Endothelial cell of umbilical vein (primary cell): ENCODE measurements at places on chromosomes 12 and 14.

DNA sequence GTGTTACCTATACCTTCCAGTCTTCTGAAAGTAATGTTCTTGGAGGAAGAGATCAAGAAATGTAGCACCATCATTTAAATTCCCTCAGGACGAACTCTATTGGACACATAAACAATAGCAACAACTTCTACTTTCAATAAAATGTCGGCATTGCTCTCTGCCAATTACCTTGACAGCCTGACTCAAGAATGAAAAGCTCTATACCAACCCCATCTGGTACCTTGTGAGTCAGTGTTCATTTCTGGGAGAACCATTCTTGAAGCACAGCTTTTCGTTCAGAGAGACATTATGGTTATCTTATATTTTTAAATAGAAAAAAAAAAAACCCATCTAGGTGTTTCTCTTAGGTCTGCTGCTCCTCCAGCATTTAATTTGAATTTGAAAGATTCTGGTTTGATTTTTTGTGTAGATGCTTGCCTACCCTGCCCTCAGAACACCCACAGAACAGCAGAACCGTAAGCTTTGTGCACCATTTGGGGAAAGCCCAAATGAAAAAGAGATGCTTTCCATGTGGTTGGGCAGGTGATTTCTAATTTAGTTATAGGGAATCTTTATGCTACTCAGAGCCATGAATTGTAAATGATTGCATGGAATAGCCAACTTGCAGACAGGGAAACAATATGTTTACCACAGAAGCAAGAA, 156.0 kb downstream of the SAMD4A start:
- DNase-seq: peak; percentile 47

GRCh38 chr12:19169222-19169621, 39.7 kb downstream of the PLEKHA5 start:
- DNase-seq: no peak

- peak; percentile 24 for DNase-seq
These were observed 1.1 kb downstream of the ATP5F1B start for GRCh38 chr12:56644654-56645053.

DNA sequence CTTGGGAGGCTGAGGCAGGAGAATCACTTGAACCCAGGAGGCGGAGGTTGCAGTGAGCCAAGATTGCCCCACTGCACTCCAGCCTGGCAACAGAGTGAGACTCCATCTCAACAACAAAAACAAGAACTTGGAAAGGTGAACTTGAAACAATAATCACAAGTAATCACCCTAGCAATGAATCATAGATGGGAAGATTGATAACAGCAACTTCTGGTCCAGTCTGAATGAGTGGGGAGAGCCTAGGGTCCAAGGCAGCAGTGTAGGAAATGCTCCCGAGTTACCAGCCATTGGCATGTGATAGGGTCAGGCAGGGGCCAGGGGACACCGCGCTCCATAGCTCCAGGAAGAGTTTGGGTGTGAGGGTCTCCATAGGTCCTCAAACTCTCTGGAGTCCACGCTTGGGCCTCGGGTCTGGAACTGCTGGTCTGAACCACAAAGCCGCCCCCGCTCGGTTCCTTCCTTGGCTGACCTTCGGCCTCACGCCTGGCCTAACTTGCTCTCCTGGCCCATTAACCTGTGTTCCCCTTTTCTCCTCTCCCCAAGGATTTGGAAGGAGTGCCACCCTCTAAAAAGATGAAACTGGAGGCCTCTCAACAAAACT, 19.9 kb upstream of the MLXIP start:
- peak; percentile 20 for DNase-seq

DNA sequence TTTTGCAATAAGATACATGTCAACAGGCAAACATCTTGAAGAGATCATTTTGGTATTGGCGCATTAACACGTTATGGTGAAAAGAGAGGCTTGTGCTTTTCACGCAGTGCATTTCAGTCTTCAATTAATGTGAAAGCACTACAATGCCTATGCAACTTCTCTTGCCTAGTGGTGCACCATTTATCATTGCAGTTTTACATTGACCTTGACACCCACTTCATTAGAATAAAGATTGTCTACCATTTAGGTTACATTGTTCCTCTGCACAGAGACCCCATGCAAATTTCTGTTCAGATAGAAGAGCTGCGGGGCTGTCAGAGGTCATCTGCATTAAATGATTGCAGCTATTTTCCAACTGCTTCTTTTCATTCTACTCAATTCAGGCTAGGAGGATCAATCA, 212.2 kb upstream of the NPAS3 start:
- DNase-seq: no peak
